ENCODE measurements at places on chromosomes 7 and 10. TPM values are rescaled to one million over a fixed set of nuclear protein-coding genes. Genes with fewer than 3 reads are reported as not detected.

- no peak for DNase-seq
Observed at GRCh38 chr7:27641581-27642230, 21.0 kb downstream of the HIBADH start.

DNA sequence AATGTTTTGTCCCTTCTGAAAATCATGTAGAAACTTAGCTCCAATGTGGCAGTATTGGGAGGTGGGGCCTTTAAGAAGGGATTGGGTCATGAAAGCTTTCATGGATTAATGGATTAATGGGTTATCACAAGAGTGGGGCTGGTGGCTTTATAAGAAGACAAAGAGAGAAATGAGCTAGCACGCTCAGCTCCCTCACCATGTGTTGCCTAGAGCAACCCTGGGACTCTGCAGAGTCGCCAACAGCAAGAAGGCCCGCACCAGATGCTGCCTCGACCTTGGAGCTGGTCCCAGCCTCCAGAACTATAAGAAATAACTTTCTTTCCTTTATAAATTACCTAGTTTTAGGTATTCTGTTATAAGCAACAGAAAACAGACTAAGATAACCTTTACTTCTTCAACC is 74.9 kb upstream of the HECW1 start:
- DNase-seq, result no peak

DNA sequence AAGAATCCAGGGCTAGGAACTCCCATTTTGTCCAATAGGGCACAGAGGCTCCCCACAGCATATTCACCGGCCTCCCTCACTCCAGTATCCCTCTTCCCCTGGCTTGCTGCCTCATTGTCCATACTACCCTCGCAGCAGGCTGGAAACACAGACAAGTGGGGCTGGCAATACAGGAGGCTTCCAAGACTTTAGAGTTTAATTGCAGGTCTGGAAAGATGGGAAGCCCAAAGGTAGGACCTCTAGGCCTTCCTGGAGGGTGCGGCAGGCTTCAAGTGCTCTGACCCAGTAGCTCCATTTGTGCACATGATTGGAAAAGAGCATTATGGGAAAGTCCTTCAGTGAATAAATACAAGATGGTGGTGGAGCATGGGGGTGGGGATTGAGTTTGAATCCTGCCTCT is 166.7 kb downstream of the EVX1 start:
- DNase-seq, result no peak

- DNase-seq, result no peak
Observed at GRCh38 chr10:86313621-86314041, 53.0 kb downstream of the GRID1 start.

GRCh38 chr10:12512332-12513002 is 163.1 kb downstream of the CAMK1D start:
- no peak for DNase-seq

DNA sequence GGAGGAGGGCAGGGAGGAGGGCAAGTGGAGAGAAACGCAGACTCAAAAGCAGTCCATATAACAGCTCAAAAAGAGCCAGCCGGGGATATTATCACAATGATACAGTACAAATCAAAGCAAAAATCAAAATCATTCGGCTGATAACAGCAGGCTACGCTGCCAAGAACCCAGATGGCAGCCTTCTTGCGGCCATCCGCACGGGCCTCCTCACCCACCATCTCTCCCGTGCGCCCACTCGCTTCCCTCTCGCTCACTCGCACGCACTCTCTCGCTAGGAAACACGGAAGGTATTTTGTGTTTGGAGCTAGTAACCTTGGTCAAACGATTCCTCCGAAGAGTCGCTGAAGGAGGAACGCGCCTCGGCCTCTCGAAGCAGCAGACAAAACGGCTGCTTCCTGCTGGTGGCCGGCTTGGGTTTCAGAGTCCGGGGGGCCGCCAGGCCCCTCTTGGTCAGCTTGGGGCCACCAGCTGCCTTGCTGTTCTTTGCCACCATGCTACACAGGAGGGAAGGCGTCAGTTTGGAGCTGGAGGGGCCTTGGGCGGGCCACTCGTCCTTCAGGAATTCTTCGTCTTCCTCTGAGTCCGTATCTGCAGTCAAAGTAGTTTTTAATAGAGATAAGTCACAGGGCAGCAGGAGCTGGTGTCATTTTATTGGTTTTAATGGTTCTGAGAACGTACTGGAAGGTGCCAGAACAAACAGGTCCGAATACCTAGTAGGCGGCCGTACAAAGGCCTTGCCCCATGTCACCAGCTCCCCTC is 68.9 kb downstream of the SLC29A4 start:
- no peak for DNase-seq

DNA sequence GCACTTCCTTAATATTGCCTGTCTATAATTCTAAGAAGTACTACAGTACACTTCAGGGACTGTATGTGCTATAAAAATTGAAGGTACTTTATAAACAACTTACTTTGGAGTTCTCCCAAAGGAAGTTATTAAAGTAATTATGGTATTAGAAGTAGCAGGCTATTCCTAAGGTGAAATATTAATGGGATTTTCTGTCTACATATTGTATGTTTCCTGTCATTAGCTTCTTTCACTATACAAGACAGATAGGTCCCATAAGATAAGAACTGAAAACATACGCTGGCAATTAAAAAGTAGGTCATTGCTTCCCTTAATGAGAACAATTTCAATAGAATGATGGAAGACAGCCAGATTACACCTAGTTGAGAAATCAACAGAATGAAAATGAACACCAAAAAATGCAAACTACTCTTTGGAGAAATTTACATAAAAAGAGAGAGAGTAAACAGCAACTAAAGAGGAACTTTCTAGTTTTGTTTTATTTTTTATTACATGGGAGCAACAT is 147.0 kb downstream of the HBP1 start:
- DNase-seq, result no peak

GRCh38 chr10:20492447-20492846 is 404.7 kb downstream of the NEBL start:
- no peak for DNase-seq

The AQP1 gene
- 116 TPM for polyA plus RNA-seq

The SYT15B gene
- 1.3 TPM for polyA plus RNA-seq

DNA sequence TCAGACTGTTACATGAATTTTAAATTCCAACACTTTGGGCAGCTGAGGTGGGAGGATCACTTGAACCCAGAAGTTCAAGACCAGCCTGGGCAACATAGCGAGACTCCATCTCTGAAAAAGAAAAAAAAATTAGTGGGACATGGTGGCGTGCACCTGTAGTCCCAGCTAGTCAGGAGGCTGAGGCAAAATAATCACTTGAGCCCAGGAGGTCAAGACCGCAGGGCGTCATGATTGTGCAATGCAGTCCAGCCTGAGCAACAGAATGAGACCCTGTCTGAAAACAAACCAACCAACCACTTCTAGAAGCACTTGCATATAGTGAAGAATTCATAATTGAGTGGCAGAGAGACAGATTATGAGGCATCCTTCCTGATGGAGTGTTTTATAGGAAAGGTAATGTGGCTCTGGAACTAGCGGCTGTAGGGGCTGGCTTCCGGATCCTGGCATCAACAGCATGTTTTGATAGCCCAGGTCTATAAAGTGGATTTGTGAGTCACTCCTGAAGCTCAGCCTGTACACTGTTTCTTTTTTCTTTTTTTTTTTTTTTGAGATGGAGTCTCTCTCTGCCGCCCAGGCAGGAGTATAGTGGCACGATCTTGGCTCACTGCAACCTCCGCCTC is 40.3 kb upstream of the RSBN1L start:
- DNase-seq, result no peak

The BCAP29 gene
- 39.5 TPM for polyA plus RNA-seq

DNA sequence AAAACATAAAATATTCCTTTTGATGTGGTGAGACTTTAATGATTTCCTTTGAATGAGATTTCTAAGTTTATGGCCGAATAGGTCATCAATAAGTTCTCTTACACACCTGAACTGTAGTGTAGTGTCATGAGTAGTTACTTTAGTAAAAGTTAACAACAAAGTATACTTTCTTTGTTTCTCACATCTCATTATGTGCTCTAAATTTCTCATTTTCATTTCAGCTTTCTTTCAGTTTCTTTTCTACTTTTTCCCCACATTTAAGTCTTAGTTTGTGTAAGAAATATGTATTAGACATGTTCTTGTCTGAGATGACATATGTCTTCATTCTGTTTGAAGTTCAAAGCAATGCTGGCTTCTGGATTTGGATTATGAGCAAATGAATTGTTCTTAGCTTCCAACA is 348.1 kb downstream of the ANKRD7 start:
- DNase-seq, result no peak

GRCh38 chr7:139560678-139561077 is 37.2 kb downstream of the CLEC2L start:
- DNase-seq, result no peak

- DNase-seq, result no peak
Observed at GRCh38 chr10:27699776-27700175, 45.8 kb downstream of the MKX start.

DNA sequence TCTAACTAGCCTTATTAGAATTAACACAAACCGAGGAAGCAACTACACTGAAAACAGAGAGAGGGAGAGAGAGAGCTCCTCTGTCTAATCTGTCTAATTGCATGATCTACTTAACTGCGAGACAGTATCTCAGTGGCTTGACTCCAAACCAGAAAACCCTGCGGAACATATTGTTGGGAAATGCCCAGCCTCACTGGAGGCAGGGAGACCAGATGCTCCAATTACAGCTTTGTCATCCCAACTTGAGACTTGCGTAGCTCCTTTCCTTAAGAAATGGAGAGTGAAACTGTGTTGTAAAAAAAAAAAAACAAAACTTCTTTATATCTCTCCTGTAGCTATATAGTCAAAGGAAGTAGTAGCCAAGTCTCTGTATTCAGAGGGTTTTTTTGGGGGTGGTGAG is 52.0 kb upstream of the ZNRF2 start:
- no peak for DNase-seq

- DNase-seq, result no peak
Observed at GRCh38 chr7:159062569-159062968, 82.1 kb downstream of the VIPR2 start.

DNA sequence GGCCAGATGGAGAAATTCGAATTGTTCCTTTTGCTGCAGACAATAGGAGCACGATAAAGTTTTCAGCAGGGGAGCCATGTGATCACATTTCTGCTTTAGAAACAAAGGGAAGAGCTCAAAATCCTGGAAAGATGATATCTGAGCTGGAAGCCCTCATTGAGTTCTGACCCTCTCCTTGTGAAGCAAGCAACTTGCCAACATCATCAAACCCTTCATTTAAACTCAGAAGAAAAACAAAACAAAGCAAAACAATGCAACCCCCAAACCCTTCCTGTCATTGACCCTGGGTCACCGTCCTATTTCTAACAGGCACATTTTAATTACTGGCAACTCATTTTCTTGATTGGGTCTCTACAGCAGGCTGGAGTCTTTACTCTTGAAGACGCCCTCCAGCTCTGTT is 198.3 kb upstream of the ZNF32 start:
- DNase-seq, result no peak

DNA sequence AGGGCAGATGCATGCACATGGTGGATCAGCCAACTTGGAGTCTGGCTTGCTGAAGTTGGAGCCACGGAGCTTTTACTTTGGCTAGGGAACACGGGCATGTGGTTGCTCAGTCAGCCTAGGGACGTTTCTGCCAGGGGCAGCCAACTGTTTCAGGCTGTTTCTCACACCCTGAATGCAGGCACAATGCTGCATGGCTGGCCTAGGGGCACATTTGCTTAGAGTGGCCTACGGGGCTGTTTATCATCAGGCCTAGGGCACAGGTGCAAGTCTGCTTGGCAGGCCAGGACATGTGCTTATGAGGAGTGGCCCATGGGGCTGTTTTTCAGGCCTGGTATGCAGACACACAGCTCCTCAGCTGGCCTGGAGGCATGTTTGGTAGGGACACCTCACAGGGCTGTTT is 107.4 kb downstream of the GSAP start:
- no peak for DNase-seq

The ORAI2 gene
- polyA plus RNA-seq, result 10.0 TPM

The IGF2BP3 gene
- polyA plus RNA-seq, result 27.5 TPM

GRCh38 chr10:121668314-121669027 is 70.2 kb upstream of the FGFR2 start:
- DNase-seq, result peak; percentile 17

- DNase-seq, result no peak
Observed at GRCh38 chr7:17921857-17922416, 18.4 kb downstream of the SNX13 start.

DNA sequence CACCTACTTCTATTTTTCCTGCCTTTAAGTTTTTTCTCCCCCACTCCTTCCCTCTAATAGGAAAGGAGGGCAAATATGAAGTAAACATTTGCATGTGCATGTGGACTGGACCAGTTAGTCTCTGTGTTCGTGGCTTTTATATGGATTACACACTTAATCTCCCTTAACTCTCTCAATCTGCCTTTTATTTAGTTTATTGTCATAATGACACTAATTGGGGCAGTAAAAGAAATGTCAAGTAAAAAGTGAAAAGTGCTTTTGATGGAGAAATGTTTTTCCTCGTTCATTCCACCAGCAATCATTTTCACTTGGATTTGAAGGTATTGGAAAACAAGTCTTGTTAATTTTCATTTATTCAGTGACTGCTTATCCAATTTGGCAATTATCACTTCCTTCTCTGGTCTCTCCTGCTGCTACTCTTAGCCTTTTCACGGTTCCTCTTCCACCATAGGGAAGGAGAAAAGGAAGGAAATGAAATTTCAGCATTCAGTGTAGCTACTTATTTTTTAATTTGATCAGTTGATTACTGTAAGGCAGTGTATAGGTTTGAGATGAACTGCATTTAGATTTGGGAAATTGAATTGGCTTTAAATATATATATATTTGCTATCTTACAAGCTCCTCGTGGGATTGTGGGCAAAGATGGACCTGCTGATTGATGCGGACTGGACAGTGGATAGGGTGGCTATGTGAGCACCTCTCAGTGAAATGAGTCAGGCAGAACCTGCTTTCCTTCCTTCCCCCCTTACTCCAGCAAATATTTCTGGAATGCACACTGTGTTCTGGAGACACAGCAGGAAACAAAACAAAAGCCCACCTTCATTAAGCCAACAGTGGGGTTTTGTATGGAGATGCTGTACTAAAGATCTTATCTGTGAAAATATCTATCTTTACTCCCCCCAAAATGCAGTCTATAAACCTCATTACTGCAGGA is 77.5 kb downstream of the LRRC4 start:
- no peak for DNase-seq

DNA sequence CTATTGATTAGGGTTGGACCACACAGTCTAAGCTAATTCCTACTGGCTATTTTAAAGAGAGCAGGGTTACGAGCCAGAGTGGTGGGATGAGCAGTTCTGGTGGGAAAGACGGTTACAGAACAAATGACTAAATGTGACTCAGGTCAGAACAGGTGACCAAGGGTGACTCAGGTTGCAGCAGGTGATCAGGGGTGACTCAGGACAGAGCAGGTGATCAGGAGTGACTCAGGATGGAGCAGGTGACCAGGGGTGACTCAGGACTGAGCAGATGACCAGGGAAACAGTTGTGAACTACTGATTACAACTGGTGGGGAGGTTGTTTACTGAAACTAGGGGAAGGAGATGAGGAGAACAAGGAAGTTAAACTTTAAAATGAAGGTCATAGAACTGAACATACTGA is 366.3 kb downstream of the ABCA13 start:
- DNase-seq, result no peak

GRCh38 chr7:146494952-146495596 is 378.5 kb downstream of the CNTNAP2 start:
- no peak for DNase-seq

DNA sequence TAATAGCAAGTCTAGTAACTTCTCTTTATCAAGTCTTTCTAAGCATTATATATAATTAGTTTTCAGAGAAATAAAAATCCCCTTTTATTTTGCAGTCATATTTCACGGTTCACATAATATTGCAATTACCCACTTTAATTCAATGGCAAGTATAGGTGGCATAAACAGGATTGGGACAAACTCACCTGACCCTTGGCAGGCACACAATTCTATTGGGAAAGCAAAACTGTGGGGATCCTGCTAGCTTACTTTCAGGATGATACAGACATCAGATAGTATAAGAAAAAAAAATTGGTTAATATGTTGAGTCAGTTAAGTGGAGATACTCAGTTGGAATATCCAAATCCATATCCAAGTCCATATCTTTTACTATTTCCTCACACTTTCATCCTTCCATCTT is 294.8 kb downstream of the SNX13 start:
- no peak for DNase-seq
